ENCODE measurements at places on chromosomes 6 and 20.

DNA sequence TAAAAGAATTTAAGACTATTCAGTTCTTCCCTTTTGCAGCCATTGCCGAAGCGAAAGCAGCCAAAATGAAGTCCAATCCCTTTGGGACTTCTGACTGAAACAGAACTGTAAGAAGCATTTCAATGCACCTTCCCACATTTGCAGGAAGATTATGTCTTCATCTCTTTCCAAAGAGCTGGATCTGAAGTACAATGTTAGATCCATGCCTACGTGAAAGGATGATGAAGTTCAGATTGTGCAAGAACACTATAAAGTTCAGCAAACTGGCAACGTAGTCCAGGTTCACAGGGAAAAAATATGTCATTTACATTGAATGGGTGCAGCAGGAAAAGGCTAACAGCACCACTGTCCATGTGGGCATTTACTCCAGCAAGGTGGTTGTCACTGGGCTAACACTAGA, 6.0 kb upstream of the FILIP1 start:
- no peak for DNase-seq

GRCh38 chr6:97557355-97557754, 274.3 kb upstream of the MMS22L start:
- DNase-seq, result no peak

GRCh38 chr6:140284871-140285270, 910.4 kb upstream of the CITED2 start:
- no peak for DNase-seq

GRCh38 chr6:31749301-31750036, 9.7 kb downstream of the MSH5 start:
- no peak for DNase-seq

- no peak for DNase-seq
Observed at GRCh38 chr20:58763076-58763475, 70.5 kb downstream of the NPEPL1 start.

GRCh38 chr6:10266061-10266460, 148.8 kb downstream of the TFAP2A start:
- no peak for DNase-seq

- DNase-seq, result no peak
Observed at GRCh38 chr6:101212640-101213039, 180.9 kb upstream of the GRIK2 start.

GRCh38 chr6:39411465-39411864, 89.0 kb upstream of the KCNK16 start:
- DNase-seq, result no peak

All from stimulated activated naive B cell treated with anti-CD40 and anti-IgM and Interleukin-4, amounts not matched to agents 10 μg/mL and 1 μg/mL and 100 μg/mL, for 72 hours (primary cell).